ENCODE measurements at places on chromosomes 1 and 21.

DNA sequence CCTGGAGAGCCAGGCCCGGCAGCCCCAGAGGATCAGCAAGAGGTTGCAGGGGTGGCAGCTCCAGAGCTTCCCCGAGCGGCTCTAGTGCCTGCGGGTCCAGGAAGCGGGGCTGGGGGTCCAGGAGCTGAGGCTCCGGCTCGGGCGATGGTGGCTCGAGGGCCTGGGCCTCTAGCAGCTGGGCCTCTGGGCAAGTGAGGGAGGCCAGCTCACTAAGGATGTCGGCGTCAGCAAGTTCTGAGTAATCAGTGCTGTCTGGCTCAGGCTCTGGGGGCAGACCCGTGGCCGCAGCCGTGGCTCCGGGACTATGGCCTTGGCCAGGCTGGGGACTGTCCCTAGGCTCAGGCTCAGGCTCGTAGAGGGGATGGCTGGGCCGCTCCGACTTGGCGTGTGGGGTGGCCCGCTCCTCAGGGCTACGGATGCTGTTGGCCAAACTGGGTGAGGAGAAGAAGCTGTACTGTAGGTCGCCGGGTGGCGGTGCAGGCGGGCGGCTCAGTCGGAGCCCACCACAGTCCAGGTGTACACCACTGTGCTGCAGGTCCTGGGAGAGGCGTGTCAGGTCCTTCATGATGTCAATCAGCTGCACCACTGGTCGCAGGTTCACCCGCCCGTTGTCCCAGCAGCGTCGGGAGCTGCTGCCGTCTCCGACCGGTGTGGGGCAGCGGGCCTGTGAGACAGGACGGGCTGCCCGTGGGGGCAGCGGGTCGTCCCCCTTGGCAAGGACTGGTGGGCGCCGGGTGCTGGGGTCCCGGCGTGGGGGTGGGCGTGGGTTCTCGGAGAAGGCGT, 52.6 kb downstream of the AHDC1 start:
- DNase-seq = no peak

DNA sequence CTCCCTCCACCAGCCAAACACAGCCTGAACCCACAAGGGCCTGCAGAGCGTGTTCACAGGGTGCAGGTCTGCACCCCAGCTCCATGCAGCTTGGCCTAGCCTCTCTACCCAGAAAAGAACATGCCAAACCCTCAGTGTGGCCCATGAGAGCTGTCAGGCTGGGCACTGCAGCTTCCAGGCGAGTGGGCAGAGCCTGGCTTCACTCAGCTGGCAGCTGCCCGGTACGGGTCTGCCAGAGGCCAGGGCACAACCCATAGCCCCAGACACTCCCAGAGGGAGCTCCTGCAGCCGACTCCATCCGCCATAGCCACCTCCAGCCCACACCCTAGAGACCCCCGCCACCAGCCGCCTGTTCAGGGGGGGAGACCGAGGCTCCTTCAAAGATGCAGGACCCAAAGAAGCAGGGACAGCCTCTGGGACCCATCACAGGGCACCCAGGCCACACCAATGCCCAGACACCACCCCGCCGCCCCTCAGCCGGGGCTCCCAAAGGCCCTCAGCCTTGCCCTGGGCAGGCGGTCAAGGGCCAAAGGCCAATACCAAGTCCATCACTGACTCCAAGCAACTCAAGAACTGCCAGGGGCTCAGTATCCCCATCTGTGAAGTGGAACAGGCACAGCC, 42.4 kb downstream of the MEGF6 start:
- DNase-seq = no peak

GRCh38 chr1:112410673-112411072, 14.7 kb downstream of the CTTNBP2NL start:
- DNase-seq = no peak

- DNase-seq = peak; percentile 89
Measured at GRCh38 chr1:47776667-47777131, 220.5 kb downstream of the TRABD2B start.

GRCh38 chr1:108117945-108118902, 81.9 kb downstream of the SLC25A24 start:
- no peak for DNase-seq

GRCh38 chr1:184635980-184636431, 118.7 kb downstream of the EDEM3 start:
- DNase-seq = no peak

DNA sequence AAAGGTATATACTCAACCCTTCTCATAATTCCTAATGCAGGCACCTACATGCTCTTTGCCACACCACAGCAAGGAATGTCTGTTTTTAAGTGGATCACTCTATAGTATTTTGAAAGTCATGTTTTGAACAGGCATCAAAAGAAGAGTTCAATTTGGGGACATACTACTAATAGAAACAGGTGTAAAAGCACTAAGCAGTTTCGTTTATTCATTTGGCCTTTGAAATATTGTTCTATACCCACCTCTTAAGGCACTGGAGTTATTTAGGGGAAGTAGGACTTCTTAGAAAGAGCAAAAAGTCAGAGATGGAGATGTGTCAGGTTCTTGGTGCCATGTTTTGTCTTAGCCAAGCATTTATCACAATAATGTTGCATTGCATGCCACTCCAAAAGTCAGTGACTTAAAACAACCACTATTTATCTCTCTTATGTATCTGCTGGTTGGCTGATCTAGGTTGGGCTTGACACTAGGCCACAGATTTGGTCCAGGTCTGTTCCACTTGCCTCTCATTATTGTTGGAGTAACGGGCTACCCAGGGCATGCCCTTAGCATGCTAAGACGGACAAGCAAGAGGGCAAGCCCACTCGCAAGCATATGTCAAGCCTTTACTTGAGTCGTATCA, 107.5 kb downstream of the RGL1 start:
- no peak for DNase-seq

- no peak for DNase-seq
Measured at GRCh38 chr1:53551428-53551995, 92.3 kb downstream of the DMRTB1 start.

DNA sequence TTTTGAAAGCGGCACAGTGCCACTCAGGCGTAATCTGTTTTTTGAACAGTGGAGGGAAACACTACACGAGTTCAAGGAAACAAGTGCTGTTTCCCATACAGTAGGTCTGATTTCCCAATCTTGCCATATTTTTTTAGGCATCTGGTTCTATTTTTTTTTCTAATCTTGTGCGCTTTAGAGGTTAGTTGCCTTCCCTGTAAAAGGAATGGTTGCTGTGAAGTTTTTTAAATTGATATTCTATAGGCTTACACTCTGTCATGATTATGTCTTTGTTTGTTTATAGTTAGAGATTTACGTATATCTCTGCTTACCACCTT, 1.2 kb downstream of the NASP start:
- DNase-seq = no peak

DNA sequence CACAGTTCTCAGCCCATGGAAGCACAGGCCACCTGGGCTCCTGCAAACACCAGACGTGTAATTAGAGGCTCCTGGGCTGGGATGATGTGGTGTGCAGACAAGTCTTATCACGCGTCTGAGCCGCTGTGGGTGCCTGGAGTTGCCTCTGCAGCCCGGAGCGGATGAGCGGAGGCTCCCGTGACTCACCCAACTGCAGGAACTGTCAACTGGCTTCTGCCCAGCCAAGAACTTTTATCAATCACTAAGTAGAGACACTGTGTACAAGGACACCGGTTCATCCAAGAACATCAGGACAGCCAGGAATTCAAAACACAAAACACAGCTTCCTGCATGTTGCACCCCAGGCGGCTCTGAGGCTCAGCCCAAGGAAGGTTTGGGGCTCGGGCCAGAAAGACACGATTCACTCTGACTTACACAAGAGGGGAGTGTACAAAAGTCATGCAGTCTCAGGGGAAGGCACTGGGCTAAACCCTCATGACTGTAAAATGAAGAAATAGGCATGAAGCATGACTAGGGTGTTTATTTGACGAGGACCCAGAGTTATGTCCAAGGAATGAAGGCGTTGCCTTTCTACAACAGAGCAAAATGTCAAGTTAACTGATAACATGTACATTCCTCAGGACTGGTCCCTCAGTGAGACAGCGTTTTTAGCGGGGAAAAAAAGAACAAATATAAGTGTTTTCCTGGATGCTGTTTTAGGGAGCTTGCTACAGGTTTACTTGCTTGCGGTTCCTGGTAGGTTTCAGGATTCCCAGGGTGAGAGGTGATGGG, 21.1 kb downstream of the ERRFI1 start:
- peak; percentile 89 for DNase-seq

DNA sequence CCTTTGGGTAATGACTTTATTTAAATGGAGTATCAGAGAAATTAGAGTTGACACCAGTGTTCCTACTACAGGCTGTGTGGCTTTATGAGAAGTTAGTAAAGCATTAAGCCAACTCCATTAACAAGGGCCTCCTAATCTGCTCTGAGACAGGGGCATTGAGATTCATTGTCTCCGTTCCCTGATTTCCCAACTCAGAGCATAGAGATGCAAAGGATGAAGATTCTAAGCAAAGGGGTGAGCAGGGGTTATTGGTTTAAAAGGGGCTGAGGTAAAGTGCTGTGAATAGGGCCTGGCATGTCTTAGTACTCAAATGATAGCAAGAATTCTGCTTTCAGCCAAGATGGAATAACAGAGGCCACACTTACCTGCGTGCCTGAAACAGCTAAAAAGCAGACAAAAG, 428.4 kb downstream of the PTPRU start:
- no peak for DNase-seq

- no peak for DNase-seq
Measured at GRCh38 chr1:37128091-37128490, 93.8 kb upstream of the GRIK3 start.

DNA sequence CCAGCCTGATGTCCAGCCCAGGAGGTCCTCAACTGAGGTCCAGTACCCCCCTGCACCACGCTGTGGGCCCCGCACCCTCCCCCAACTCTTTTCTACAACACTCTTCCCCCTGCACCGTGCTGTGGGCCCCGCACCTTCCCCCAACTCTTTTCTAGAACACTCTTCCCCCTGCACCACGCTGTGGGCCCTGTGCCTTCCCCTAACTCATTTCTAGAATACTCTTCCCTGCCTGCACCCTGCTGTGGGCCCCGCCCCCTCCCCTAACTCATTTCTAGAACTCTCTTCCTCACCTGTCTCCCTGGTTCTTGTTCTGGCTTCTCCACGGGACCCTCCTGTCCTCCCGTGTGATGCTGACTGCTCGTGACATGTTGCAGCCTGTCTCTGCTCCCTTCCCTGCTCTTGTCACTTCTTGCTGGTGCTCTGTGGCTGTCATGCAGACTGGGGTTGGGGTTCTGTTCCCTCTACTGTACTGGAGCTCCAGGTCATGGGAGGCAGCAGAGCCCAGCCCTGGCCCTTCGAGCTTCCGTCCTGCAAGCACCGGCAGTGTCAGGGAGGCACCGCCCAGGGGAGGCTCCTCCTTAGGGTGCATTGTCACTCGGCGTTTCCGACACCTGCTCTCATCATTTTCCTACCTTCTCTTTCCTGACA, 160.1 kb upstream of the COL6A1 start:
- no peak for DNase-seq

DNA sequence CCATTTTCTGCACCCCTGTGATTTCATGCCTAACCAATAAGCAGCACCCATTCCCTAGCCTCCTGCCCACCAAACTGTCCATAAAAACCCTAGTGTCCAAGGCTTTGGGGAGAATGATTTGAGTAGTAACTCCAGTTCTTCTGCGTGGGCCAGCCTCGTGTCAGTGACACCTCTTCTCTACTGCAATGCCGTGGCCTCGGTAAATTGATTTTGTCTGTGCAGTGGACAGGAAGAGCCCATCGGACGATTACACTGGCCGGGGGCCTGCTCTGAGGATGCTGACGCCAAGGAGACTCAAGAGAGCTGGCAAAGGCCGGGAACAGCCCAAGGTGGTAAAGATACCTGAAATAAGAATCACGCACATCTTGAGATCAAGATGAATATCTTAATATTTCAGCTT, 29.3 kb downstream of the RSPH1 start:
- no peak for DNase-seq

GRCh38 chr1:50704126-50704525, 255.9 kb downstream of the FAF1 start:
- peak; percentile 16 for DNase-seq

DNA sequence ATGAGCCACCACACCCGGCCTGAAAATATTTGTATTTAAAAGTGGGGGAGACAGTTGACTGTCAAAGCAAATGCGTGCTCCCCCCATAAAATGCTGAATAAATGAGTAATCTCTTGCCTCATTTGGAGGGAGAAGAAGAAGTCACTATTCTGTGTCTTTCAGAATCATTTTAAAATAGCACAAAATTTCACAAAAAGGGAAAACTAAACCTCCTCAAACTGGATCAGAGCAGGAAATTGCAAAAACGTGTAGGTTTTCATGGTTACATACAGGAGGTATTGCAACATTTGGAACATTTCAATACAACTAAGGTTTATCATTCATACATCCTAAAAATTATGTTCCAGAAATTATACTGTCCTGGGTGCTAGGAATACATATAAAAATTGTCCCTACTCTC, 13.6 kb downstream of the MTF1 start:
- no peak for DNase-seq

DNA sequence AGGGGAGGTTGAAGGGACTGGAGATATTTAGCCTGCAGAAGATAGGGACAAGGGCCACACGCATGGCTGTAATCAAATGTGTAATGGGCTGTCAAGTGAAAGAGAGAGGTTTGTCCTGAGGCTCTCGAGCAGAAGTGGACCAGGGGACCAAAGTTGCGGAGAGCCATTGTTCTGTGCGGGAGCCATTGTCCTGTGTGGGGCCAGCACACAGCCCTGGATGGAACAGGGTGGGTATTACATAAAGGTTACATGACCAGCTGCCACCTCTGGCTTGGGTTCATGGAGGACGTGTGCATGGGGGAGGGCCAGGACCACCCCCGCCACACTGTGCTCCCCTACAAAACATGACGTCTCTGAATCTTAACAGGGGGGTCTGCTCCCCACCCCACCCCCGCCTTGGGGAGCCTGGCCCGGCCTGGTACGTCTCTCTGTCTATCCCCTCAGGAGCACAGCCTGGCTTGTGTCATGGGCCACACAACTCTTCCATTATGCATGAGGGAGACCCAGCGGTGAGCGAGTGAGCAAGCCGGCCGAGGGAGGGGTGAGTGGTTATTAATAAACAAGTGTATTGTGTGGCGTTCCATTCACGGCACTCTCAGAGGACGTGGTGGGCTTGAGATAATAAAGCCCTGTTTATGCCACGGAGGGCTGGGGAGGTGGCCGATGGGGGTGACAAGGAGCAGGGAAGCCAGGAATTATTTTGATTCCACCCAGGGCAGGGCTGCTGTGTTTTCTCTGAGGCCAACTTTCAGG, at the start of gene NFASC:
Gene NFASC, plus strand, starts transcription at position 703 of the 753 bp plus-strand sequence. CDS start 73,454 bp downstream, outside the sequence.
- no peak for DNase-seq

GRCh38 chr1:64934115-64934877, 32.1 kb downstream of the JAK1 start:
- no peak for DNase-seq

DNA sequence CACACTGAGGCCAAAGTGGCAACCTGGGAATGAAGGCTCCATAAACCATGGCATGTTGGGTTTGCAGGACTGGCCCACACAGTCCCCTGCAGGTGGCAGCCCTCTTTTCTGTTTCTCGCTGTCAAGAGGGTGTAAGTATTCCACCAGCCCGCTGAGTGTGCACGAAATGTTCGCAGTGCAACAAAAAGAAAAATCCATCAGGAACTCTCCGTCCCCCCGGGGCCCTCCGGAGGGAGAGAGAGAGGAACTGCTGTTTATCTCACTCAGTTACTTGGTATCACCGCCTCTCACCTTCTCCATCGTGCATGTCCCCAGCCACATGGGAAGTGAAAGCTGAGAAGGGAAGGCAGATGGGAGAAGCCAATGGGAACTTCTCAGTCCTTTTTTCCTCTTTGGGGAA, 38.3 kb downstream of the NCF2 start:
- no peak for DNase-seq
